Activated naive CD4-positive, alpha-beta T cell treated with anti-CD3 and anti-CD28 coated beads, Interleukin-2, amount 50 U/mL, for 72 hours (primary cell): ENCODE measurements at places on chromosomes 5 and 9. TPM values are rescaled to one million over a fixed set of nuclear protein-coding genes. Genes with fewer than 3 reads are reported as not detected.

DNA sequence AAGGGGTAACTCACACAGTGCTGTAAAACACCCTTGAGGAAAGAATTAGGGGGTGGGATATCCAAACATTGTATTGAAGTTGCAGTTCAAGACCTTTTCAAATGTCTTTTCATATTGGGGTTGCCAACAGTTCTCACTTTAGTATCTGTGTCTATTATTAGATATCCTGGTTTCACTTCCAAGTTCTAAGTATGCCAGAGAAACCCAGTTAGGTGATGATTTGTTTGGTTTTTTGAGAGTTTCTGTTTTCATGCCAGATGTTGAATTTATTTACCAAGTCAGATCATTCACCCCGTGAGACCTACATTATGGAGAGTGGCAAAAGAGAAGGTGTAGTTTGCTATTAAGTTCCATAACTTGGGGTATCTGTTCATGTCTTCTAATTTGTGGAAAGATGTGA is 64.5 kb downstream of the C9orf152 start:
- no peak for DNase-seq

GRCh38 chr5:62486672-62487071 is 74.1 kb downstream of the IPO11 start:
- no peak for DNase-seq

GRCh38 chr9:97376902-97377301 is 35.0 kb upstream of the TDRD7 start:
- no peak for DNase-seq

DNA sequence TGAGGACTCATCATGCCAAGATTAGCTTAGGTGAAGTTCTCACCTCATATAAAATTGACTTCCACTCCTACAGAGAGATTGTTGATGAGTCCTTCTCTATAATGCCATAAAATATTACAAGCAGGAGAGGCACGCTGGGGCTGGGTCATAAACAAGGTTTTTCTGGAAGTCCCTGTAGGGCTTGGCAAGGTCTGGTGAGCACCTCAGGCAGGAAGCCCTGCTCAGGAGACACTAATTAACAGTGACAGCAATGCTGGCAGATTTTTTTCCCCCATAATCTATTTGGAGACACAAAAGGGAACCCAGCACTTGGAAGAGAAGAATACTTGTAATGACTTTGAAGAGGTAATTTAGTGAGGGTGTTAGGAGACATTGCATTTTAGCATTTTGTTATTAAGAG is 118.7 kb downstream of the DIRAS2 start:
- DNase-seq, result no peak

NRARP gene
- total RNA-seq, result 3.1 TPM

ZNF367 gene
- 42.6 TPM for total RNA-seq

DNA sequence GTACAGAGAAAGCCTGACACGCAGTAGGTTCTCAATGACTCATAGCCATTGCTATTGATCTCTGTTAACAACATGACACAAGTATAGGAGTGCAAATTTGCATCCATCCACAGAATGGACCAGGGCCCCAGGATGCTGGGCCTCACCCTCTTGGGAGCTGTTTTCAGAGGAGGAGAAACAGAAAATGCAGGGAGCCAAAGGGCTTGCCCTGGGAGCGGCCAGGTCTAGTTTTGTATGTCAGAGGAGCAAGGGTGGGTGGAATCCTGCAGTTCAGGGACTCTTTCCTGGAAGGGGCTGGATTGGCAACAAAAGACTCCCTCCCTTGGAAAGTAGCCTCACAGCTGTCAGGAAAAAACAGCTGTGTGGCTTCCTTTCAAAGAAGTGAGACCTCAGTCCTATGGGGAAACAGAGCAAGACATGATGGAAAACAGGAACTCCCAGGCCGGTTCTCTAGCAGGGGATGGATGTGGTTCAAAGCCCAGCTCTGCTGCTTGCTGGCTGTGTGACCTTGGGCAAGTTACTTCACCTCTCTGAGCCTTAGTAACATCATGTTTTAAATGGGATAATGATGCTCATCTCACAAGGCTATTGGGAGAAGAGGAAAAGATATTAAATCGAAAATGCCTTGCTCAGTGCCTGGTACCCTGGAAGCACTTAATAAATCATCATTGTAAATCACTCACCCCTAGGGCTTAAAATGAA is 50.5 kb upstream of the SH3PXD2B start:
- peak; percentile 14 for DNase-seq

DNAJB5 gene
- total RNA-seq, result 9.3 TPM

- DNase-seq, result no peak
These were observed 615.3 kb downstream of the BNC2 start for GRCh38 chr9:16255217-16255616.

ADAMTS19 gene
- not detected for total RNA-seq

IL3 gene
- not detected for total RNA-seq
